ENCODE measurements at places on chromosomes 12 and 14.

GRCh38 chr12:123712780-123713319 lies 697 bp downstream of the ATP6V0A2 start:
- no peak for DNase-seq

- DNase-seq: no peak
Observed at GRCh38 chr14:63773504-63773903, 45.6 kb upstream of the SGPP1 start.

- no peak for DNase-seq
Observed at GRCh38 chr12:118727196-118727978, 254.0 kb upstream of the SRRM4 start.

DNA sequence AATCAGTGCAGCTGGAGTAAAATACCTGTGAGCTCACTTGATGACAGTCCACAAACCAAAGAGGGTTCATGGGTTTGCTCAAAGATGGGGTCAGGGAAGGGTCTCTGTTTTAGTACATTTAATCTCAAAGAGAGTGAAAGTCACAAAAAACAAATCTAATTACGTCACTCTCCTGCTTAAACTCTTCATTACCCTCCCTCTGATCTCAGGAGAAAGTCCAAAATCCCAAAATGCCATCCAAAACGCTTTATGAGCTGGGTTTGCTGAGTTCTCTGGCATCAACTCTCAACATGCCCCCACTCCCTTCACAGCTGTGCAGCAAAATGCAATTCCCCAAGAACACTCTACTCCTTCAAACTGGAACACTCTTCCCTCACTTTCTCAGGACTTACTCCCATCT lies 40.4 kb upstream of the LGR5 start:
- no peak for DNase-seq

GRCh38 chr12:54477259-54477658 lies 3.9 kb upstream of the GTSF1 start:
- no peak for DNase-seq

DNA sequence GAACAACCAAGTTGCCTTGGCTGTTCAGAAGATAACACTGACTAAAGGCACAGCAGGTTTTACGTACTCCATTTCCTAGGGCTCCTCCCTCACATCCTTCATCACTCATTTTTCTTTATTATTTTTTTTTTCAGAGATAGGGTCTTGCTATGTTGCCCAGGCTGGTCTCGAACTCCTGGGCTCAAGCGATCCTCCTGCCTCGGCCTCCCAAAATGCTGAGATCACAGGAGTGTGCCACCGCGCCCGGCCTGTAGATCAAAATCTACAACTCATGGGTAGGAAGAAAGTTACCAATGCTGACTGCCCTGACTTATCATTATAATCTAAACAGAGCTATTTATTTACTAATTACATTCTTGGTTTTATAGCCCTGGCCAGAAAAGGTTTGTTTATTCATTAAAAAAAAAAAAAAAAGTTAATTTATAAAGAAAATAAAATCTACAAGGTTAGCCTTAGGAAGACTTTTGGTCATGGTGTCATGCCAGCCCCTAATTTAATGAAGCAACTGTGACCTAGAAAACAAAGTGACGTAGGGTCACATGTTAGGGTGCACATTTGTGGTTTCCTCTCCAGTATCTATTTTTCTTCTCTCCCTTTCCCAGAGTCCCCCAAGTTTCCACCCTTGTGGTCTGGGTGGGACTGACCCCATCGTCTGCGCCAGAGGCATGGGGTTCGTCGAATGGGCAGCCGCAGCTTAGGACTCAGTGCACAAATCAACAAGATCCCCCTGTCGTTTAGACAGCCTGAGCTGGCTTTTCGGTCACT lies 19.0 kb upstream of the FOXN3 start:
- peak; percentile 45 for DNase-seq

- DNase-seq: no peak
Observed at GRCh38 chr12:121017966-121018491, 1.7 kb upstream of the C12orf43 start.

Measured in CD8-positive, alpha-beta memory T cell (primary cell).